ENCODE measurements at places on chromosomes 3 and 15.

DNA sequence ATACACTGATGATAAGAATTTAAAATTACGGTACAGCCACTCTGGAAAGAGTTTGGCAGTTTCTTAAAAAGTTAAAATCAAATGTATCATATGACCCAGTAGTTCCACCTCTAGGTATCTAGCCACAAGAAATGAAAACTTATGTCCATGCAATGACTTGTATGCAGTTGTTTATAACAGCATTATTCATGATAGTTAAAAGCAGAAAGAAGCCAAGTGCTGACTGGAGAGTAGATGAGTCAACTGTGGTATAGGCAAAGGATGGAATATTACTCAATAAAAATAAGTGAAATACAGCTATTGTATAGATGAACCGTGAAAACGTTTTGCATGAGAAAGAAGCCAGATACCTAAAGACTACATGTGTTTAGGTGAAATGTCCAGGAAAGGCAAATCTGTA is 14.8 kb downstream of the GPR87 start:
- no peak for DNase-seq

GRCh38 chr3:11878837-11879236 is 32.2 kb upstream of the TAMM41 start:
- DNase-seq: no peak

- DNase-seq: peak; percentile 26
These were observed 452 bp downstream of the TMEM158 start for GRCh38 chr3:45225465-45226205.

DNA sequence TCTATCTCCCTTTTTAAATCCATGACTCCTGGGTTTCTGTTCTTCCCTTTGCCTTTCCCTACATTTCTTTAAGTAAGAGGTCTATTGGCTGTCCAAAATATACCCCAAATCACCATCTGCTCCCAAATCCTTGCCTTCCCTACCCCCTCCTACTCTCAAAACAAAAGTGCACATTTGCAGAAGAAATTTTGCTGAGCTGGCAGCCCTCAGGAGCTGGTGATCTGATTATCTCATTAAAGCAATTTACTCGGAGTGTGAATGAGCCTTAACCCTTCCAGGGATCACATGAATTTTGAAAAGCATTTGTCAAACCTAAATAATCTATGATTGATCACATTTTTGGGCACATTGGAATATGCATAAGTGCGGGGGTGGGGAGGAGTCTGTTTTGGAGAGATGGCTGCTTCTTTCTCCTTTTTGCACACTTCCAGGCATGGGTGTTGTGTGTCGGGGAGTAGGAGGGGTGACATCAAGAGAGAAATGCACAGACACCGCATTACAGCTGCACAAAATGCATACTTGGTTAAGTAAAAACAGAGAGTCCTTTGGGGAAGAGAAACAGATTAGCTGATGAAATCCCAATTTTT is 892.6 kb downstream of the TUSC7 start:
- DNase-seq: no peak

GRCh38 chr3:94654096-94654495 is 591.2 kb downstream of the NSUN3 start:
- no peak for DNase-seq

- DNase-seq: no peak
These were observed 197.7 kb upstream of the GBE1 start for GRCh38 chr3:81958972-81959640.

Data from frontal cortex (tissue), 4 donors.